ENCODE measurements at places on chromosomes 2 and 18.

DNA sequence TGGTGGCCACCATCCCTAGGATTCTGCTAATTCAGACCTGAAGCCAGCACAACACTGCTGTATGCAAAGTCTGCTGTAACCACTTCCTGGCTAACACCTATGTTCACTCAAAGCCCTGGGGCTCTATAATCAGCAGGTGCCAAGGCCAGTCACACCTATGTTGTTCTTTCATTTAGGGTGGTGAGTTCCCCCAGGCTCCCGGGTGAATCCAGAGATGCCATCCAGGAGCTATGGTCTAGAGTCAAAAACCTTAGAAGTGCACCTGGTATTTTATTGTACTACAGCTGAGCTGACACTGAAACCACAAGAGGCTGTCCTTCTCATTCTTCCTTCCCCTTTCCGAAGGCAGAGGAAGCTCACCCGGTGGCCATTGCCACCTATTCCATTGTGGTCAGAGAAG, 46.2 kb upstream of the CCDC141 start:
- no peak for DNase-seq

- no peak for DNase-seq
These were observed 70.0 kb downstream of the SCG2 start for GRCh38 chr2:223532161-223532560.

- DNase-seq, result no peak
These were observed 106.2 kb downstream of the CCDC141 start for GRCh38 chr2:178943745-178944144.

GRCh38 chr2:134736167-134736880, 17.5 kb upstream of the TMEM163 start:
- DNase-seq, result peak; percentile 44

DNA sequence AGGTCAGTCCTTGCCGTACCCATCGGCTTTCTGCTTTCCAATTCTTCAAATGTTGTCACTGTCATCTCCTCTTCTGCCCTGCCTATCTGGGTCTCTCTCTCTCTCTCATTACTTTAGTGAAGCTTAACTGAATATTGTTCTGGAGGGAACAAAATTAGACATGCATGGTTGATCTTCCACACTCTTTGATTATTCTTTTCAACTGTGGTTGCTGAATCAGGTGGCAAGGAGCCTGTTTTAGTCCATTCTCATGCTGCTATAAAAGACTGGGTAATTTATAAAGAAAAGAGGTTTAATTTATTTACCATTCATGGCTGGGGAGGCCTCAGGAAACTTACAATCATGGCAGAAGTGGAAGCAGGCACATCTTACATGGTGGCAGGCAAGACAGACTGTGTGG, 157.9 kb downstream of the ARL4C start:
- DNase-seq, result no peak

- peak; percentile 16 for DNase-seq
These were observed 56.6 kb downstream of the RPL37A start for GRCh38 chr2:216555274-216555673.

- no peak for DNase-seq
These were observed 86.8 kb upstream of the BARD1 start for GRCh38 chr2:214896274-214896673.
